ENCODE measurements at places on chromosomes 12 and 14.

GRCh38 chr12:76531056-76531455 is 28.5 kb downstream of the OSBPL8 start:
- DNase-seq, result no peak

DNA sequence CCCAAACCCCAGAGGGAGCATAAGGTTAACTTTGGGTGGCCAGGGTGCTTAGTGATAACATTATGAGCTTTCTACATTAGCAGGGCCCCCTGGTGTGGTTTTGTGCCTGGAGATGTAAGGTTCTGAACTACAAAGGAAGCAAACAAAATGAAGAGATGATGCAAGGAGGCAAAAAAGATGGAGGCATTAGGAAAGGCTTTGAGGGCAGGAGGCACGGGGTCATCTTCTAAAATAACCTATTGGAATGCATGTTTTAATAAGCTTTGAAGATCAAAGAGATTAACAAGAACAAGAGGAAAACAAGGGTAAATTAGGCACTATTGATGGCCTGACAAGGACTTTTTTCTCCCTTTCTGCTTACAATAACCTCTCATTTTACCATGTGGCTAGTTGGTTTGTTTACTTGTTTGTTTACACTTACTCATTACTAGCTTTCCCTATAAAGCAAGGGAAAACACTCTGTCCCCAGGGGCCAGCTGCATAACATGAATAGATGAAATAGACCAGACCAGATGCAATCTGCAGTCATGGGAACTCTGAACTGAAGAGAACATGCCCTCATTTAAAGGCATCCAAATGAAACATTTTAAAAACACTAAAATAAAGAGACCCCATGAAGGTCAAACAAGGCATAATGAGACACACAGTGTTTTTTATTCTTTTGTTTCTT is 390.3 kb downstream of the DIO2 start:
- no peak for DNase-seq

DNA sequence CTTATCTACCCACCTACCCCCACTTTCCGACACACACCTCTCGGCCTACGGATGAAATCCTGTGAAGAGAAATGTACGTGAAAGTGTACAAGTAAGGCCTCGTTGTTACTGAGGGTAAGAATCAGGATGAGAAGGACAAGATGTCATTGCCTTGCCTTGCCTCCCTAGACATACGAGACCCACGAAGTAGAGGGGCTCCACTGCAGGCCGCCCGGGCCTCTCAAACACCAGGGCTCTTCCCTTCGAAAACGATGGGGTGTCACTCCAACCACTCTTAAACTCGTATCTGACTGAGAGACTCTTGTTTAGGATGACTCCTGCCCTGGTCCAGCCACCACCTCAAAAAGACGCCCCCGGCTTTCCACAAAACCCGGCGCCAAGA is 498 bp downstream of the RACGAP1 start:
- no peak for DNase-seq

DNA sequence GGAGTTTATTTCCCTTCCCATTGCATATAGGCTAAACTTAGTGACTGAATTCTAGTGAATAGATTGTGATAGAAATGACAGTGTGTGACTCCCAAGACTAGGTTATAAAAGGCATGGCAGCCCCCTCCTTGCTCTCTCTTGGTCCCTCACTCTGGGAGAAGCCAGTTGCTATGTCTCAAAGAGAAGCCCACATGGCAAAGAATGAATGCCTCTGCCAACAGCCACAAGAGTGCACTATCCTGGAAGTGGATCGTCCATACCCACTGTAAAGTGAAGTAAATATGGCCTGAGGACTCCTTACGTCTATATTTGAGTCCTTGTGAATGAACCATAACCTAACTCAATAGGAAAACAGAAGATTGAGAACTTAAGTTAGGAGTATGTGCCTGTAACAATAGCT is 35.4 kb upstream of the HMGA2 start:
- DNase-seq, result no peak

- peak; percentile 31 for DNase-seq
Observed at GRCh38 chr14:59189091-59189785, 771 bp downstream of the DAAM1 start.

DNA sequence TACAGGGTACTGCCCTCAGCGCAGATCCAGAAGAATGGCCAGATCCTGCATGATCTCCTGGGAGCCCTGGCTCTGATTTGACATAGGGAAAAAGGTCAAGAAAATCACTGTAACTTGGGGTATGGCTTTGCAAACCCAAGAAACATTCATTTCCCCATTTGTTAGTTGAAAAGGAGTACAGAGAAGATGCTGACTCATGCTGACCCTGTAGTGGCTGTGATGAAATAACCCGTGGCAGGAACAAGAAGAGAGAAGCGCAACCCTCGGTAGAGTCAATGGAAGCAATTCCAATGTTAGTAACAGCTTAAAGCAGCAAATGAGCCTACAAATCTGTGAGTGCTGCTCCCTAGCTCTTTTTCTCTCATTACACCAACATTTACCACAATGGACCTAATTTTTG is 281.6 kb upstream of the NPAS3 start:
- DNase-seq, result peak; percentile 20

DNA sequence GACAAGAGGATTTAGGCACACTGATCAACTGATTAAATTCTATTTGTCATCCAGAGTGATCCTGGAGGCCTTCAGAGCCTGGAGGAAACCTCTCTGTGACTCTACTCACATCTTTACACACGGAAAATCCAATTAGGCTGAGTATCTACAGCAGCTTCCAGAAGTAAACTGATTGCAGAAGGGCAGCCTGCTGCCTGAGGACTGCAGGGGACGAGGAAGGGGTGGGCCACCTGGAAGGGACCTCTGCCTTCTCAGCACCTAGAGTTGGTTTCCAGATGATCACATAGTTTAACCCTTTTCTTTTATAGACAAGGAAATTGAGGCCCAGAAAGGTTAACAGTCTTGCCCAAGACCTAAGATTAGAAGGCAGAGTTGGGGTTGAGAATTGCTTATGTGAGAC is 206.1 kb downstream of the DAD1 start:
- DNase-seq, result no peak

DNA sequence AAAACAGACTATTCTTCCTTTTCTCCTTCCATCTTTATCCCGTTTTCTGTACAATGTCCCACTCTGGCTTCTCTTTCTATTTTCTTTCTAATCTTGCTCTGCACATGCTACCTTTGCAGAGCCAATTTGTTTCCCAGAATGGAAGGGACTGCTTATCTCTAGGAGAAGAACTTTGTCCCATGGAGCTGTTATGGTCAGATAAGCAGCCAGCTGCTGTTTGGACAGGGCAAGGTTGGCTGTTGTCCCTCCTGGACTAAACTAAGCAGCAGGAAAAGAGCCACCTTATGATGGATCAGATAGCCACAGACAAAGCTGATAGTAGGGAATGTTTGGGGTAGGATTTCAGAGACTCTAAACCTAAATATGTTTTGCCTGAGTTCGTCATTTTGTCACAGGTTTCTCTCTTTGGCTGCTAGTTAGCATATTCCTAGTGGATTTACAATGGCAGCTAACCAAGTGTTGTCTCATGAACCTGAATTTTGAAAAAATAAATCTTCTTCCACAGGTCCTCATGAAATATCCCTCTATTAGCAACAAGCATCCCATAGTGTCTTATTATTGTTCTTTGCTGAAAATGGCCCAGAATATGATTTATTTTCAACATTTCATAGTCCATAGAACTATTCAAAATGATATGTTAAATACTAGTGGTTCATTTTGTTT is 262.8 kb downstream of the SLC16A7 start:
- no peak for DNase-seq

GRCh38 chr12:45775964-45776363 is 46.5 kb downstream of the ARID2 start:
- no peak for DNase-seq

- DNase-seq, result no peak
Observed at GRCh38 chr12:45601888-45602287, 127.6 kb upstream of the ARID2 start.

All from HL-60 (cell line).